CD4-positive, alpha-beta T cell (primary cell): ENCODE measurements at places on chromosomes 5 and 9.

DNA sequence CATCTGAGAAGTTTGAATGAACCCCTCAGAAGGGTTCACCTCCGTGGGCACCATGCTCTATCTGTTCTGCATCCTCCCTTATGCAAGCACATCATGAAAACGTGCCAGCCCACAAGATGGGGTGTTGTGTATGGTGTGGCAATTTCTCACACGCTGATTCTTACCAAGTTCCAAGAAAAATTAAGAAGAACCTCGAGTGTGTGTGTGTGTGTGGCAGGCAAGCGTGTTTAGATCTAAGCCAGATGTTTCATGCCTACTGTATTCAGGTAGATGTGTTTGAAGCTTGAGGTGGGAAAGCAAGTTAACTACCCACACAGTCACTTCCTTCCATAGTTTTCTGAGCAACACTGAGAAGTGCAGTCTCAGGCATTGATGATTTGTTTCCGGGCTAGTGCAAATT is 77.7 kb upstream of the GNA14 start:
- no peak for DNase-seq

GRCh38 chr5:74430631-74431289 is 209.8 kb downstream of the ENC1 start:
- no peak for DNase-seq

- no peak for DNase-seq
These were observed 6.4 kb upstream of the PAIP1 start for GRCh38 chr5:43563321-43563720.

DNA sequence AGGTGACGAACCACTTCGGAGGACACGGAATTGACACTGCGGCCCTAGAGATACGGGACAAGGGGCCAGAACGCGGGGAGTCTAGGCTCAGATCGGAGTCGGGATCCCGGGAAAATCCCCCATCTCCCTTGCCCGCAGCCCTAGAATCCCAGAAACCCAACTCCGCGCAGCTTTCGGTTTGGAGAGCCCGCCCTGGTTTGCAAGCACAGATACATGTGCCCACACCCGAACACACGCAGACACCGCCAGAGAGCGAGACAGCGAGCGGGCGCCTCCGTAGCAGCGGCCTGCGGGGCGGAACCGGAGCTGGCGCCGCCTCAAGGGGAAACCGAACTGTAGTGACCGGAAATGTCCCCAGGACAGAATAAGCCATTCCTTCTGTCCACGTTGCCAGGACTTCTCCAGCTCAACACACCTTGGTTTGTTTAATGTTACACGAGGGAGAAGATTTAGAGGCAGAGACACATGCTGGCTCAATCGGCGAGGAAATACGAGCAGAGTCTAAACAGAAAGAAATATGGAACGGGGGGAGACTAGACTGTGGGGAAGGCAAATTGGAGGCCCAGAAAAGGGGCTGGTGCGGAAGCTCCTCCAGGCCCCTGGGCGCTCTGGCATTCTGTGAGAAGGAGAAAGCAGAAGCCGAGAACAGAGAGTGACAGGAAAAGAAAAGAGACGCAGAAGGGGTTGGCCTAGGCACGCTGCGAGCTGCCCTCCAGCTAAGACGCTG is 2.9 kb upstream of the PAX5 start:
- DNase-seq = no peak

DNA sequence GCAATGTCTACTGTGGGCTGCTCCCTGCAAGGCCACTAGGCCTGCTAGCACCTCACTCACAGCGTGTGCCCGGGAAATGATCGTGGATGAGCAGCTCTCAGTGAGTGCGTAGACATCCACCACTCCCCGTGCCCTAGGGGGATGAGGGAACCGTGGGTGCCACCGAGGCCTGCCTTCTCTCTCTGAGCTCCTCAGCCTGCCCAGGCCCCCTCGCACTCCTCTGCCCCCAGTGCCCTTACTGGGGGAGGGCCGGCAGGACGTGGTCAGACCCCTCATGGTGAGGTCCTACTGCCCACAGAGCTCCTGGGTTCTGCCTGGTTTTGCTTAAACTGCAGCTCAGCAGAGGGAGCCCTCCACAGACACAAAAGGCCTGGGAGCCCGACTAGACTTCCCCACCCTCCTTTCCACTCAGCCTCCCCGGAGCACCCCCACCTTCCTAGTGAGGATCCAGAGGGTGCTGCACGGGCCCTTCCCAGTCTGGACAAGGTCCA is 220.0 kb downstream of the CACNA1B start:
- no peak for DNase-seq

- DNase-seq = no peak
These were observed 18.3 kb upstream of the FUBP3 start for GRCh38 chr9:130561056-130561455.

- no peak for DNase-seq
These were observed 57.9 kb downstream of the MEF2C start for GRCh38 chr5:88824892-88825583.

DNA sequence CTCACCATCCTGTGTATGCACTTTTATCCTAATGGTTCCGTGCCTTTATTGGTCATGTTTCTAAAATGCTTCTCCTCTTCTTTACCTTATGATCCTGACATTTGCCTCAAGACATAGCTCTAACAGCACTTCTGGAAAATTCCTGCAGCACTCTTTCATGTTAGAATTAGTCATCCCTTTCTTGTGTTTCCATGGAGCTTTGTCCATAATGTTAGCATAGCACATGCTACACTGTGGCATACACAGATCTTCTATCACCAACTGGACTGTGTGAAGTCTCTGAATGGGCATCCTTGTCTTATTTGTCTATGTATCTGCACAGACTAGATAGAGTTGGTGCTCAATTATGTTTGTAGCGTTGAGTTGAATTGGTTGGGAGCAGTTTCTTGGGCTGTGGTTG is 2.0 kb downstream of the SCGB3A2 start:
- no peak for DNase-seq

DNA sequence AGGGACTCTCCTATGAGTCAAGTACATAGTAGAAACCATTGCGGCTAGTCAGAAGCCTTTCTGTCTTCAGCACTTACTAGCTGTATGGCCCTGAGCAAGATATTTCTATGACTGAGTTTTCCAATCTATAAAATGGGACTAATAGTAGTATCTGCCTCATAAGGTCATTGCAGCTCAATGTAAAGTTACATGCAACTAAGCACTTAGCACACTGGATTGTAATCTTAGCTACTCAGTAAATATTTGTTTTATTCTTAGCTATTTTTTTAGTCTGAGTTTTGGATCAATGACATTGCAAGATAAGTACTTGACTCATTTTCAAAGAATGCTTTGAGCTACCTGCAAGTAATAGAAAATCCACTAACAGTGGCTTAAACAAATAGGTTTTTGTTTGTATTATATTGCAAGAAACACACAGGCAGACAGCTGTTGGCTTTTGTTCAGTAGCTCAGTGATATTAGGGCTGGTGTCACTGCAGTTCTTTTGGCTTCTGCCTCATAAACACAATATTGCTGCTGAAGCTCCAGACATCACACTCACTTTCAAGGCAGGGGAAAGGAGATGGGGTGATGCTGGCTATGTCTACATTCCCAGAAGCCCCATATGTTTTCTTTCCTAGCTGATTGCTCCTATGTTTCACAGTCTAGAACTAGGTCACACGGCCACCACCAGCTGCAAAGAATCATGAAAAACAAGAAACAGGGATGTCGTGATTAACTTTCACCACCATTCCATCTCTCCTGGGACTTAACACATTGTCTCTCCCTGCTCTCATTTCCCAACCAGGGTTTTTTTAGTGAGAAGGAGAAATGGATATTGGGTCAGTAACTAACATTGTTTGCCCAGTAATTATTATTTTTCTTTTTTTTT is 26.9 kb upstream of the FAT2 start:
- DNase-seq = no peak

- DNase-seq = no peak
These were observed 5.1 kb downstream of the MRPS2 start for GRCh38 chr9:135505406-135506187.
